ENCODE measurements at places on chromosomes 6 and 20. TPM values are rescaled to one million over a fixed set of nuclear protein-coding genes. Genes with fewer than 3 reads are reported as not detected.

- DNase-seq: no peak
- H3K4me3 ChIP-seq: peak overlapping the region; percentile 91
- H3K27me3 ChIP-seq: peaks cover 5% of the 10 kb centered on the region
- H3K36me3 ChIP-seq: no peaks in the 10 kb centered on the region
- H3K27ac ChIP-seq: peak overlapping the region; percentile 92
- peaks cover 38% of the 10 kb centered on the region for H3K4me1 ChIP-seq
Observed at GRCh38 chr6:139531148-139532115, 157.0 kb upstream of the CITED2 start.

DNA sequence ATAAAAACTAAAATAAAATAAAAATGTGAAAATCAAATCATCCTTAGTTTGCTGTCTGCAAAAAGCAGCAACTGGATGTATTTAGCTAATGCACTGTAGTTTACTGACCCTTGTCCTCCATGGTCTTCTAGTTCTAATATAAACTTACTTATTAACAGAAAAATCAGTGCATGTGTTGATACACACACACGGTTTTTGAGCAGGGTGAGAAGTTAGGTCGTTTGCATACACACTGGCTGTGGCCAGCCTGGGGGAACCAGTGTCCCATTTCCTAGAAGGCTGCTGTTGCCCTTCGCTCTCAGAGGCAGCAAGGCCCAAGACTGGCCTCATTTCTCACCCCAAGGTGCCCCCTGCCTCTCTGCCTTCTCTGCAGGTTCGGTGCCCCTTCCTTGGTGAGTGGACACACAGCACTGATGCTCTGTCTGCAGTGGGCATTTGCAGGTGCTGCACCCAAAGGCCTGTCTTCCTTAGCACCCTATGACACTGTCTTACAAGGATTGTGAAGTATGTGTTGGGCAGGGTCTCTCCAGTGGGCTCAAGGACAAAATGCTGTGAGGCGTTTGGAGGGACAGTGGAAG, 168.5 kb downstream of the SCP2D1 start:
- peaks cover 12% of the 10 kb centered on the region for H3K27me3 ChIP-seq
- no peaks in the 10 kb centered on the region for H3K36me3 ChIP-seq
- no peak overlapping the region for H3K4me3 ChIP-seq
- no peaks in the 10 kb centered on the region for H3K4me1 ChIP-seq
- no peak overlapping the region for H3K27ac ChIP-seq

REV3L gene
- total RNA-seq: 12.8 TPM

DNA sequence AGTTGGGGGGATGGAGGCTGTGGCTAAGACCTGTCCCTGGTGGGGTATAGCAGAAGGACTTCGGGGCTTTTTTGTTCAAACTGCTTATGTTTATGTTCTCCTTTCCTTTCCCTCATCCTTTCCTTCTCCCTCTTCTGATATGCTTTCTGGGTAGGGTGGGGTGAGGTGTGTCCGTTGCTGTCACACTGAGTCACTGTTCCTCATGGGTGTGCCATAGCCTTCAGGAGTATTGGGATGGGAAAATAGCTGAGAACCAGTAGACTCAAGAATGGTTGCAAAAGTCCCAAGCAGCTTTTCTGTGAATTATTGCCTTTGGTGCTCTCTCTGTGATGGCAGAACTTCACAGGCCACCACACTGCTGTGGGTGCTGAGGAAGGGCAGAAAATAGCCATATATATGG, 39.6 kb downstream of the TPD52L1 start:
- H3K4me3 ChIP-seq: no peak overlapping the region
- H3K27me3 ChIP-seq: no peaks in the 10 kb centered on the region
- H3K4me1 ChIP-seq: peaks cover 3% of the 10 kb centered on the region
- no peaks in the 10 kb centered on the region for H3K36me3 ChIP-seq
- H3K27ac ChIP-seq: no peak overlapping the region

HLA-DQB2 gene
- total RNA-seq: 7.4 TPM

DNA sequence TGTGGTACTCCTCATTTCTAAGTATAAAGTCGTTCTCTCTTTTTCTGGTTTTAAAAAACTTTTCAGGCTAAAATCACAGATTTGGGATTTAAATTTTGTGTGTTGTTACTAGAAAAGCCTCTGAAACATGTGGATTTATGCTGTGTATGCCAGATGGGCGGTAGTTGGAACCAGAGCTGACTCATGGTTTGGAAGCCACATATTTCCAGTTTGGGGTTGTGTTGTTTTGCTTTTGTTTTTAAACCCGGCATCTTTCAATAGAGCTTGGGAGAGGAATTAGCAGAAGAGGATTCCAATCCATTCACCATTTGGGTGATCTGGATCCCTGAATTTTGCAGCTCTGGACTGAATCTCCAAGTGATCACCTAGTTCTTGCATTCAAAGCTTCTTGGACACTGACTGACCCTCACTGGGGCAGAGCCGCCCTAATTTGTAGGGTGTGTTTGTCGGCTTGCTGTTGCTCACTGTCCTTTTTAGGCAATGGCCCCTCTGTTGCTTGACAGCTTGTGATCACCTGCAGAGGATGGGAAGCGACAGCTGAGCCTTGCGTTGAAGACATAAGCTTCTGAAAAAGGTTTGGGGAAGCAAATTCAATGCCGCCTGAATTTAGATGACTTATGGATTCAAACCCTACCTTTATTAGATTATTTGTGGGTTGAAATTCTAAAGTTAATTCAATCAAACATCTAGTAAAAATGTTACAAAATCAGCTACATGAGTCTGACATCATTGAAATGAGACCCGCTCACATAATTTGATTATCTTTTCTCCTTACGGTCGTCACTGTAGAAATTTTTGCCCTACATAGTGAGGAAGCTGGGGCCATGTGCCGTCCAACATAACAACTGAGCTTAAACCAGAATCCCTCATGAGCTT, 79.9 kb upstream of the CD83 start:
- no peak for DNase-seq
- peaks cover 35% of the 10 kb centered on the region for H3K27me3 ChIP-seq
- H3K27ac ChIP-seq: peak overlapping the region; percentile 24
- no peaks in the 10 kb centered on the region for H3K4me1 ChIP-seq
- H3K4me3 ChIP-seq: peak overlapping the region; percentile 61

DNA sequence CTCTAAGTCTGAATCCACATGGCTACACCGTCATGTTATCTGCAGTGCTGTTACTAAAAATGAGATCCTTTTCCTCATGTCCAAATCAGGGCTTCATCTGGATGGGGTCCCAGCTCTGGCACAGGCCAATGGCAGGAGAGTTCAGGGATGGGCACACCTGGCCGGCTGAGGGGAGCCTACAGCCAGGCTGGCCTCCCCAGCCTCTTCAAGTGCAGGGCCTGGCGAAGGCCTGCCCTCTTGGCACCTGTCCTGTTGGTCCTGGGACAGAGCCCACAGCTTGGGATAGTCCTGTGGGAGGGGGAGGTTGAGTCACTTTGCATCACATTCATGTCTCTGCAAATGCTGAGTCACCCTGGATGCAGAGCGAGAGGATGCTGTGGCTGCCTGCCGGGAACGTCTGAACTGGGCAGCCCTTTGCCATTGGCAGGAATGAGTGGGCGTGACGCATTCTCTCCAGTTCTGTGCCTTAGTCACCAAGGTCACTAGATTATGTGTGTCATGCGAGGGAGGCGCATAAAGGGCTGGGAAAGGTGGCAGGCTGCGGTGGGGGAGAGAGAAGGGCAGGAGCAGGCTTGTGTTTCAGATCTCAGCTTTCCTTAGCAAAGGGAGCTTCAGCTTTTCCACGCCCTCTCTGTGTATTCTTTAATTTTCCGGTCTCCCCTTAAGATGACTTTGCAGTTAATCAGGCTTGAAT, 223.2 kb upstream of the ECI2 start:
- DNase-seq: no peak
- no peaks in the 10 kb centered on the region for H3K36me3 ChIP-seq
- no peaks in the 10 kb centered on the region for H3K4me1 ChIP-seq
- no peak overlapping the region for H3K4me3 ChIP-seq

DNA sequence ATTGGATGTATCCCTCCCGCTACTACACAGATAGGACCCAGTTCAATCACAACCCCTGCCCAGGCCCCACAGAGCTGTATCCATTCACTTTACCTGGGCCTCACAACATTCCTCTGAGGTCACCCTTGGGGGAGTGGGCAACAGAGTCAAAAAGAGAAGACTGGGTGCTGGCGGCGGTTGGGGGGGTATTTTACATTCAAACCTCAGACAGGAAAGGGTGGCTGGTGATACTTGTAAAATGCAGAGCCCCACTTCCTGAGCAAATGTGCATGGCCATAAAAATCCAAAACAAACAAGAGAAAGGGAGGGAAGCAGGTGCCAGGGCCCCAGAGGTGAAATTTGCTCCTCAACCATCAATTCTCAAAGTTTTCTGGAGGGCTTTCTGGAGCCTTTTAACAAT, 3.5 kb downstream of the LRFN2 start:
- peak overlapping the region; percentile 53 for H3K27ac ChIP-seq
- H3K36me3 ChIP-seq: no peaks in the 10 kb centered on the region
- peaks cover 3% of the 10 kb centered on the region for H3K27me3 ChIP-seq
- H3K4me1 ChIP-seq: peaks cover 30% of the 10 kb centered on the region
- H3K4me3 ChIP-seq: peak overlapping the region; percentile 58

DNA sequence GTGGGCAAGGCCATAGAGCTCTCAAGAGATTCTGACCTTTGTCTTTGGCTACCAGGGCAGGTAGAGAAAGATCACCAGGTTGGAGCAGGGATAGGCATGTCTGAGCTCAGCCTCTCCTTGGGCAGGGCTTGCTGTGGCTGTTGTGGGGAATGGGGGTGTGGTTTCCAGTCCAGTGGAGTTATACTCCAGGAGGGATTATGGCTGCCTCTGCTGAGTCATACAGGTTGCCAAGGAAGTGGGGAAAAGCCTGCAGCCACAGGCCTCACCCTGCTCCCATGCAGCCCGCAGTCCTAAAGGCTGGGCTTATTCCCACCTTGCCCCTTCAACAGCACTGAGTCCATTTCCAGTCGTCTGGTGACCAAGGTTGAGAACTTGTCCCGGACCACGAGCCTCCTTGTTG, 21.9 kb downstream of the MEP1A start:
- no peak overlapping the region for H3K27ac ChIP-seq
- peaks cover 23% of the 10 kb centered on the region for H3K27me3 ChIP-seq
- no peaks in the 10 kb centered on the region for H3K36me3 ChIP-seq

TEAD3 gene
- total RNA-seq: 0.24 TPM

- H3K27ac ChIP-seq: no peak overlapping the region
- H3K4me1 ChIP-seq: peaks cover 35% of the 10 kb centered on the region
- no peaks in the 10 kb centered on the region for H3K36me3 ChIP-seq
- peaks cover 6% of the 10 kb centered on the region for H3K27me3 ChIP-seq
Observed at GRCh38 chr6:37507690-37508421, 8.2 kb upstream of the CCDC167 start.

POU3F2 gene
- total RNA-seq: not detected

- no peak for DNase-seq
- no peak overlapping the region for H3K27ac ChIP-seq
- no peaks in the 10 kb centered on the region for H3K4me1 ChIP-seq
- H3K36me3 ChIP-seq: no peaks in the 10 kb centered on the region
- H3K4me3 ChIP-seq: no peak overlapping the region
- no peaks in the 10 kb centered on the region for H3K27me3 ChIP-seq
Observed at GRCh38 chr6:81480139-81480538, 272.3 kb downstream of the TENT5A start.

RNF182 gene
- total RNA-seq: not detected

- H3K27ac ChIP-seq: no peak overlapping the region
- DNase-seq: no peak
- no peaks in the 10 kb centered on the region for H3K4me1 ChIP-seq
Observed at GRCh38 chr6:169145496-169145895, 108.2 kb downstream of the THBS2 start.

GRCh38 chr6:10964684-10965083, 77.8 kb downstream of the SYCP2L start:
- no peak overlapping the region for H3K27ac ChIP-seq
- H3K4me3 ChIP-seq: no peak overlapping the region
- peaks cover 6% of the 10 kb centered on the region for H3K36me3 ChIP-seq
- peaks cover 32% of the 10 kb centered on the region for H3K27me3 ChIP-seq
- no peaks in the 10 kb centered on the region for H3K4me1 ChIP-seq
- DNase-seq: no peak

GRCh38 chr20:16498526-16499253, 74.6 kb downstream of the KIF16B start:
- no peak for DNase-seq
- H3K4me3 ChIP-seq: no peak overlapping the region
- no peak overlapping the region for H3K27ac ChIP-seq
- H3K36me3 ChIP-seq: peaks cover 4% of the 10 kb centered on the region
- H3K27me3 ChIP-seq: no peaks in the 10 kb centered on the region

GRCh38 chr20:51480507-51481270, 61.8 kb downstream of the NFATC2 start:
- no peaks in the 10 kb centered on the region for H3K27me3 ChIP-seq
- peaks cover 35% of the 10 kb centered on the region for H3K36me3 ChIP-seq
- peak overlapping the region; percentile 76 for H3K4me3 ChIP-seq
- H3K4me1 ChIP-seq: peaks cover 98% of the 10 kb centered on the region

- no peak for DNase-seq
- peaks cover 30% of the 10 kb centered on the region for H3K27me3 ChIP-seq
- H3K36me3 ChIP-seq: no peaks in the 10 kb centered on the region
- peaks cover 9% of the 10 kb centered on the region for H3K4me1 ChIP-seq
- no peak overlapping the region for H3K27ac ChIP-seq
Observed at GRCh38 chr6:1594445-1595200, 15.1 kb upstream of the FOXC1 start.

C6orf15 gene
- not detected for total RNA-seq

DNA sequence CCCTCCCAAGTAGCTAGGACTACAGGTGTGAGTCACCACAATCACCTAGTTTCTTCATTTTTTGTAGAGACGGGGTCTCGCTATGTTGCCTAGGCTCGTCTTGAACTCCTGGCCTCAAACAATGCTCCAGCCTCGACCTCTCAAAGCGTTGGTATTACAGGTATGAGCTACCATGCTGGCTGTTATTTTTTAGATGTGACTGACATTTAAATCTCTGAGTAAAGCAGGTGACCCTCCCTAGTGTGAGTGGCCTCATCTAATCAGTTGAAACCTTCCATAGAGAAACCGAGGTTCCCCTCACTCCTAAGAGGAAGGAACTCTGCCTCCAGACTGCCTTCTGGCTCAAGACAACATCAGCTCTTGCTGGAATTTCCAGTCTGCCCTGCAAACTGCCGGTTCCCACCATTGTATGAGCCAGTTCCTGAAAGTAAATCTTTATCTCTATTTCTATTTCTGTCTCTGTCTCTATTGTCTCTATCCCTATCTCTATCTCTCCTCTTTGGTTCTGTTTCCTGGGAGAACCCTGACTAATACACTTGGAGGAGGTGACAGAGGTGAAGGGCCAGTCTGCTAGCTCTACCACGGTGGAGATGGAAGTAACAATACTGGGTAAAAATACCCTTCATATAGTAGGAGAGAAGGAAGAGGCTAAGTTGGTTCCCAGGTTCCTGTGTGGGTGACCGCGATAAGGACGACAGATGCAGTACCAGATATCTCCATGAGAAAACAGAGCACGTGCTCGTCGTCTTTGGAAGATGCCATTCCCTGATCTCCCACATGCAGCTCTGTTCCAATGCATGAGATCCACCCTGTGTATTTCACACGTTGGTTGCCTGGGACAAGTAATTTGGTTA, 81.0 kb downstream of the MYB start:
- H3K4me1 ChIP-seq: no peaks in the 10 kb centered on the region
- H3K36me3 ChIP-seq: no peaks in the 10 kb centered on the region
- peaks cover 7% of the 10 kb centered on the region for H3K27me3 ChIP-seq
- no peak for DNase-seq
- no peak overlapping the region for H3K4me3 ChIP-seq
- no peak overlapping the region for H3K27ac ChIP-seq

- H3K27me3 ChIP-seq: no peaks in the 10 kb centered on the region
- no peak overlapping the region for H3K27ac ChIP-seq
- H3K4me1 ChIP-seq: no peaks in the 10 kb centered on the region
Observed at GRCh38 chr6:93165850-93166430, 253.4 kb downstream of the EPHA7 start.

All from natural killer cell treated with Interleukin-12 subunit alpha and Interleukin-12 subunit beta and Interleukin-15 and Interleukin-18, amount 100 ng/mL, for 72 hours (primary cell).